ENCODE measurements at places on chromosomes 5 and 9. TPM values are rescaled to one million over a fixed set of nuclear protein-coding genes. Genes with fewer than 3 reads are reported as not detected.

PCDHB12 gene
- not detected for total RNA-seq

GPX3 gene
- not detected for total RNA-seq

FOXD4L6 gene
- 0.21 TPM for total RNA-seq

ZSWIM6 gene
- total RNA-seq: 6.9 TPM

MAMDC2 gene
- not detected for total RNA-seq

- DNase-seq: no peak
Observed at GRCh38 chr5:78224358-78224757, 70.1 kb downstream of the AP3B1 start.

GRCh38 chr9:70427161-70427945, 12.9 kb upstream of the KLF9 start:
- no peak for DNase-seq

GRCh38 chr5:181259974-181260719, 796 bp downstream of the TRIM52 start:
- no peak for DNase-seq

- DNase-seq: peak; percentile 52
Observed at GRCh38 chr9:133199648-133200321, 9.3 kb downstream of the OBP2B start.

GRCh38 chr9:129936222-129936621, 101.0 kb downstream of the USP20 start:
- DNase-seq: no peak

DNA sequence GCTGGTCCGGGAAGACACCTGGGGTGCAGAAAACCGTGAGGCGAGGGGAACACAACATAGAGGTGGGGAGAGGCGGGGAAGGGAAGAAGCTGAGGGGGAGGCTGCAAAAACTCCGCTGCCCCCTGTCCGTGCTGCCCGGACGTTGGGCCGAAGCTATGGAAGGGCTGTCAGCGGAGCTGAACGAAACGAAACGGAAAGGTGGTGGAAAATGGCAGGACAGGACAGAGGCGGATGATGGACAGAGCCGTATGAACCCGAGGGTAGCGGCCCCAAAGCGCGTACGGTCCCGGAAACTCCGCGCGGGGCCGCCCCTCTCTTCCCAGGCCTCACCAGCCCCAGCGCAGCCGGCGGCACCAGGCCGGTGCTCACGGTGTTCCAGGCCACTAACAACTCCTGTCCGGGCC, 272 bp downstream of the ANAPC2 start:
- DNase-seq: no peak

- no peak for DNase-seq
Observed at GRCh38 chr5:175840050-175840841, 31.1 kb upstream of the CPLX2 start.

- DNase-seq: no peak
Observed at GRCh38 chr5:10254686-10255085, 4.6 kb downstream of the CCT5 start.

DNA sequence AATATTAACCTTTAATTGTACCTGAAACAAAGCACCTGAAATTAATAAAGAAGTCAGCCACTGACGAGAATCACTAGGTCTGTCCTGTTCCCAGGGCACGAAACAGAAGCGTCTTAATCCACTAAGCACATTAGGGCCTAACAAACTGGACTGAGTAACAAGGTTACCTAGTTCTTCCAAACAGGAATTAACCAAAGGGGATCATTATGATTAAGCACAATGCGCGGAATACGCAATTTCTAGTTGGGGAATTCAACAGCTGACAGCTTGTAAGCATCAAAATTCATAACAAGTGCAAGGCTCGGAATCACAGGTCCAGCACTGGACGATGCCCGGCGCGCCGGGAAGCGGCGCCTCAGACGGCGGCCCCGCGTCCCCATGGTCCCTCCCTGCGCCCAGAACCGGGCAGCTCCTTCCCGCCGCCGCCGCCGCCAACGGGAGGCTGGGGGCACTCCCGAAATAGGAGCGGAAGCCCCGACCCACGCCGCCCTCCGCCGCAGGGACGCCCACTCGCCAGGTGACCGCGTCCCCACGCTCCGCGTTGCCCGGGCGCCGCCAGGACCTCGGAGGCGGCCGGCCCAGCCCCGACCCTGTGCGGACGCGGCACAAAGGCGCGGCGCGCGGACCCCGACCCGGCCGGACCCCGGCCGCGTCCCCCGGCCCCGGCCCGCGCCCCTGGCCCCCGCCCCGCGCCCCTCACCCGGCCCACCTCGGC, 898 bp downstream of the CAMSAP1 start:
- DNase-seq: peak; percentile 40

DNA sequence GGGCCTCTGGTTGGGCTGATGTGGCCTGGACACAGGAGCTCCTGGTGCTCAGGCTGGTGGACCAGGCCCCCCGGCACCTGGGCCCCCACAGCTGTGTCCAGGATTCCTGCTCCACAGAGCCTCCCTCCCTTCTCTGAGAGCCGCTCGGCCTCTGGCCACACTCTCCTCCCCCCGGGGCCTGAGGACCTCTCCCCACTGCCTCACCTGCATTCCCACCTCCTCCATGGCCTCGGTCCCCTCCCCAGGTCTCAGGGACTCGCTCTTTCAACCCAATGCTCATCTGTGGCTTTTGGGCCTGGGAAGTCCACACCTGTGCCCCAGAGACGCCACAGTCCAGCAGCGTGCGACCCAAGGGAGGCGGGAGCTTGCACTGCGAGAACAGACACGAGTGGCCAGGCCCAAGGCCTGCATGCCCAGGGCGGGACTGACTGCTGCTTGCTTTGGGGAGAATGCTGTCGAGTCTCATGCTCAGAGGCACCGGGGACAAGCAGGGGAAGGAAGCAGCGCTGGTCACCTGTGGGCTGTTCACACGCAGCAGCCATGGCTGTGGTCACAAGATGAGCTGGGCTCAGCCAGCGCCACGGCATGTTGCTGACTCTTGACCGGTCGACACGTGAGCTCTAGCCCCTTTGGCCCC, 14.6 kb downstream of the PAEP start:
- no peak for DNase-seq

DNA sequence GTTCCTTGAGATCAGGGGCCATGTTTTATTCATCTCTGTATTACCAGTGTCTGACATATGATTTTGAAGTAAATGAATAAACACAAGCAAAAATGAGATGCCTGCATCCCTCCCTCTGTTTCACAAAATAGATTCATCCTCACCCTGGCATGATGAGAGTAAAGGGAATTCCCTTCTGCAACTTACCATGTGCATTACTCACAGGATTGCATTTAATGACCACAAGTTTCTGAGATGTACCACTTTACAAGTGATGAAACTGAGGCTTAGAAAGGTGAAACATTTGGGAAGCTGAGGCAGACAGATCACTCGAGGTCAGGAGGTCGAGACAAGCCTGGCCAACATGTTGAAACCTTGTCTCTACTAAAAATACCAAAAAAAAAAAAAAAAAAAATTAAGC, 74.2 kb upstream of the TNFSF8 start:
- DNase-seq: no peak

DNA sequence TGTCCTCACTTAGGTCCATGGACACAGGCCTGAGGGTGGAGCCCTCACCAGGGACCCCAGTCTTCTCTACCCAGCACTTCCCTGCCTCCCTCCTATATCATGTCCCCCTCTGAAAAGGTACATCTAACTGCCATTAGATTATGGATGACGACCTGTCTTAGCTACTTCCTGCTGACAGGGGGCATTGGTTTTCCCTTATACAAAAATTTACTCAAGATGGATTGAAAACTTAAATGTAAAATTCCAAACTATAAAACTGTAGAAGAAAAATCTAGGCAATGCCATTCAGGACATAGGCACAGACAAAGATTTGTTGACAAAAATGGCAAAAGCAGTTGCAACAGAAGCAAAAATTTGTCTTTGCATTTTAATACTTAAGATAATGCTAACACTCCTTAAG, 623.2 kb upstream of the FAM174A start:
- DNase-seq: no peak

- DNase-seq: no peak
Observed at GRCh38 chr5:180396926-180397325, 43.8 kb upstream of the GFPT2 start.

DNA sequence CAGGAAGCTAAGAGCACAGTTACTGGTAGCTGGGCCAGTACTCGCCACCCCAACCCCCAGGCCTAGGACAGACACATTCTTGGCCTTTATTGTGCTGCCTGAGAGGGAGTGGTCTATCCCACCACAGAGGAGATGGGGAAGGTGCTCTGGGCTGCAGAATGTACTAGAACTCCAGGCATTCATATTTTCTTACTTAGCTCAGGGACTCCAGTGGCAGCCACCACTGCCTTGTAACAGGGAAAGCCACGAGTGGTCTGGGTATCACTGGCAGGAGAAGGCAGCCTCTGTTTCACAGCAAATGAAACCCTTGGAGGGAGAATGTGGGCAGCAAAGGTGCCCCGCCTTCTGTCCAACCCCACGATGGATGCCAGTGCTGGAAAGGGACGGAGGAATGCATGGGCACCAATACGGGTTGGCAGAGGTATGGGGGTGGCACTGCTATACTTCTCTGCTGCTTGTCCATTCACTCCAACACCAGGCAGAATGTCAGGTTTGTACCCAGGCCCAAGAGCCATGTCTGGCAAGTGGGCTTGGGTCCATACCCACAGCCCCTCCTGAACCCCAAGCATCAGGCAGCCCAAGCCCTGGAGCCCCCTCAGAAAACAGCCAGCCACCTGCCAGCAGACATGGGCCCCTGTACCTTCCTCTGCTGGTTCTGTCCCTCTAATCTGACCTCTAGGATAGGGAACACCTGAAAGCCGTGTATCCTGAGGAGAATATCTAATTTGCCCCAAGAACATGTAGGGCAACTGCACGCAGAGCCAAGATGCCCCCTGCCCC, 4.6 kb downstream of the SEPTIN8 start:
- DNase-seq: no peak

DNA sequence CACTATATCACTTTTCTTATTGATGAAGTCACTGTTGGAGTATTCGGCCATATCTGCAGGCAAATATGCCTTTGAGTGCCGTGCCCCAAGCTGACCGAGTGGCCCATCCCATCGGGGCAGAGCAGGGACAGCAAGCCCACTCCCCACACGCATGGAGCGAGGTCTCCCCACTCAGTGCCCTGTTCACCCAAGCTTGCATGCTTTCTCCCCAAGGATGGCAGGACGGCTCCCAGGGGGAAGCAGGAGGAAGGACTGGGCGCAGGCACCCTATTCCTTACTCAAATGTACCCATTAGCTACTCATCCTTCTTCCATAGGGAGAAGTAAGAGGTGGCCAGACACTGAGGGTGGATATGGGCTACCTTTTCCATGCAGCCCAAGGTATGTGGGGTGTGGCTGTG, 309.0 kb downstream of the IRX1 start:
- DNase-seq: no peak

DNA sequence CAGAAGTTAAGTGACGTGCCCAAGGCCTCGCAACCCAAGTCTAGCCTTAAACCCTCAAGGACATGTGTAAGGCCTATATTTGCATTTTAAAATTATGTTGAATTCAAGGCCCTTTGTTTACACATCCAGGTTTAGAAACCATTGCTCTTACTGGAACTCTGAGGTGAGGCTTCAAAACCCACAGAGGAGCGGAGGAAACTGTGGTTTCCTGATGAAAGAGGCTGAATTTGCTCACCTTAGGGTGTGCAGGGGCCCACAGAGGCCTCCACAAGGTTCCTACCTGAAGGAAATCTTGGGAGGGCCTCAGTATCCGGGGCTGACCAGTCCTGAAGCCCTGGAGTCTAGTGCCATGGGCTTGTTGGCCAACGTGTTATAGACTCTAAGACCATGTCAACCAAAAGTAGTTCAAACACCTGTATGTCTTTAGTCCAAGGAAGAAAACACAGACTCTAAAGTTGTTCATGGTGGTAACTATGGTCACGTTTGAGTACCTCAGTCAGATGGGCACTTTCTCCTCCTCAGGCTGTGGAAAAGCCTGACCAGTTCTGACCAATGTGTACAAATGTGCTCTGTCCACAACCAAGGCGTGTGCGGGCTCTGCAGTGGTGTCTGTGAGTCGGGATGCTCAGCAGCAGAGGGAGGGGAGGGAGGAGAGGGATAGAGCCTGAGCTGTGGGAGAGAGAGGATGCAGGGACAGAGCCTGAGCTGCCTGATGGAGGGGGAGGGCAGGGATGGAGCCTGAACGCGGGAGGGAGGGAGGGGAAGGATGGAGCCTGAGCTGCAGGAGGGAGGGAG, 124.6 kb upstream of the ERCC6L2 start:
- peak; percentile 60 for DNase-seq

DNA sequence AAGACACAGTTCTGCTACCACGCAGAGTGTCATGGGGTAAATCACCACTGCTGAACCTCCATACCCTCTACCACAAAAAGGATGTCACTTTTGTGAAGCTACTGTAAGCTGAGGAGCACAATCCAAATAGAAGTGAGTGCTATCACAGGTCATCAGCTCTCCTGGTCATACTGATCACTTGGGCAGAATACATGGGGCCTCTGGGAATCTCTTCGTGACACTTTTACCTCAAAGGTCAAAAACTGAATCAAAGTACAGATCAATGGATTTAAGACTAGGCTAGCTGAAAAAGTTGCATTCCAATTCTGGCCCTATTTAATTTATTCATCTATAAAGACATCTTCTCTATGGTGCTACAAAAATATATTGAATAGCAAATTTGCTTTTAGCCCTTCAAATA, 115.5 kb downstream of the MPDZ start:
- no peak for DNase-seq

GRCh38 chr9:18707489-18708205, 233.7 kb downstream of the ADAMTSL1 start:
- no peak for DNase-seq

GRCh38 chr9:61673247-61673646, 483.4 kb downstream of the SPATA31A7 start:
- DNase-seq: no peak

DNA sequence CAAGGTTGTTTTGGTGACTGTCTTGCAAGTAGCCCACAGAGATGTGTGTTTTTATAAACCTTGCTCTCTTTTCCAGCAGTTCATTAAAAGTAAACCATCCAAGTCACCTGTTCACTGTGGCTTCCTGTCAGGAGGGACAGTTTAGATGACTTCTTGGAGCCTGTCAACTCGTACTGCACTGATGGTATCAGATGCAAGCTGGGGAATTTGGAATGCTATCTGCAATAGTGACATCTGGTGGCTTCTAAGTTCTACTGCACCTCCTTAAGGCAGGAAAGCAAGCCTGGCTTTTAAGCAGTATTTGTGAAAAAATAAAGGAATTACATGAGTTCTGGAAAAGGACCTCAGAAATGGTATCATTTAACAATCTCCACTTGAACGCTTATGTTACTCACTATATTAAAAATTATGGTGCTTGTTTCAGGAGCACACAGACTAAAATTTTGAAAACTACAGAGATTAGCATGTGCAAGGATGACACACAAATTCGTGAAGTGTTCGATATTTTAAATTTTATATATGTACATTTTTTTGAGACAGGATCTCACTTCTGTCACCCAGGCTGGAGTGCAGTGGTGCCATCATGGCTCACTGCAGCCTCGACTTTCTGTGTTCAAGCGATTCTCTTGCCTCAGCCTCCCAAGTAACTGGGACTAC, 164.0 kb downstream of the TTC39B start:
- DNase-seq: peak; percentile 12
